ENCODE measurements at places on chromosomes 5 and 9.

DNA sequence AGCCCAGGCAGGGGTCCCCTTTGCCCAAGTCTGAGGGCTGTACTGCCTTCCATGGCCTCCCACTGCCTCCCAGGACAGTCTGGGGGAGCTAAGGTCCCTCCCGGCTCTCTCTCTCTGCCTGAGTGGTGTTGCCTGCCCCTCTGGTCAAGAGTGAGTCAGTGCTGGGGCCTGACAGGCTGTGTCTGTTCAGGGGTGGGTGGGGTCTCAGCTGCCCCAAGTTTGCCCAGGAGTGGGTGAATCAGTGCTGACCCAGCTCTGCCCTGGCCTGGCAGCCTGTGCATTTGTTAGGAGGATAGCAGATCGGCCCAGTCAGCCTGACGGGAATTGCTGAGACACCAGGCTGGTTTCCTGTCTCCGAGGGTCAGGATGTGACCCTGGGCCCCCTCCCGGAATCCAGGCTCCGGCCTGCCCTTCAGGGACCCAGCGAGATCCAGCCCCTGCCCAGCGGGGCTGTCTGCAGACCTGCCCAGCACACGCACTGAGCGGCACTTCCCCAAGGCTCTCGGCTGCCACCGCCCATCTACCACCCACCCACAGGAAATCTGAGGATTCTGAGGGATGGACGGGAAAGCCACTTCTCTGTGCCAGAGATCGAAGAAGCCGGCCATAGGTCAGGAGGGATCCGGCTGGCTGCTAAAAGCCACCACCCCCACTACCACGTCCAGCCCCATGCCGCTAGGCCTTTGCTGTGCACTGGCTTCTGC, 15.9 kb downstream of the ENG start:
- H3K4me1 ChIP-seq = no peaks in the 10 kb centered on the region
- H3K27me3 ChIP-seq = no peaks in the 10 kb centered on the region
- H3K4me3 ChIP-seq = no peak overlapping the region
- H3K36me3 ChIP-seq = no peaks in the 10 kb centered on the region

DNA sequence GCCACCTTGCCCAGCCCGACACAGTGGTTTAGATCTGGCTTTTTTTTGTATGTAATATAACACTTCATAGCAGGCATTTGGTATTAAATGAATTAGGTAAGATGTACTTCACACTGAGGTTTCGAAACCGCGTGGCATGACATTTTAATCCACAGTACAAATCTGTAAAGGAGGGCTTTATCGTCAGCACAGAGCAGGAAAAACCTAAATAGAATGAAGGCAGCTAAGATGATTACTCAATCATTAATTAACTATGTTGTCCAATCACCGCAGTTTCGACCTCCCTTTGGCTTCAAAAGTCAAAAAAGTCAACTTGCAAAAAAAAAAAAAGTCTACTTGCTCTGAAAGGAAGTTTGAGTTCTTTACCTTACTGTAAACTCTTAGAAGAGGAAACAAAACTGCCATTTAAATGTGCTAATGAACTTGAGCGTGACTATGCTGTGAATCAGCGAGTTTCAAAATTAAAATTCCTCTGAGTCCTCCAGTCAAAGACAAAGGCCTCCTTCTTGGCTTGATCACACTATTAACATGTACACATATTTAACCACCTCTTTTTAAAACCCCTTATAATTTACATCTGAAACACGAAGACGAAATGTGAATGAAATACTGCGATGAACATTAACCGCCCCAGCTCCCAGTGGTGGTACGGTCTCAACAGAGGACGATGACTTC, 698 bp upstream of the SEC24A start:
- H3K27ac ChIP-seq = peak overlapping the region; percentile 85
- peak overlapping the region; percentile 94 for H3K4me3 ChIP-seq
- peaks cover 27% of the 10 kb centered on the region for H3K4me1 ChIP-seq
- H3K27me3 ChIP-seq = no peaks in the 10 kb centered on the region
- no peak for DNase-seq

GRCh38 chr5:59246145-59246869, 647.2 kb downstream of the PDE4D start:
- no peak for DNase-seq
- no peaks in the 10 kb centered on the region for H3K27me3 ChIP-seq
- no peak overlapping the region for H3K27ac ChIP-seq
- H3K4me1 ChIP-seq = no peaks in the 10 kb centered on the region
- no peak overlapping the region for H3K4me3 ChIP-seq
- no peaks in the 10 kb centered on the region for H3K36me3 ChIP-seq

- no peaks in the 10 kb centered on the region for H3K36me3 ChIP-seq
- no peaks in the 10 kb centered on the region for H3K4me1 ChIP-seq
- H3K27me3 ChIP-seq = no peaks in the 10 kb centered on the region
Observed at GRCh38 chr5:9194509-9194908, 351.4 kb downstream of the SEMA5A start.

DNA sequence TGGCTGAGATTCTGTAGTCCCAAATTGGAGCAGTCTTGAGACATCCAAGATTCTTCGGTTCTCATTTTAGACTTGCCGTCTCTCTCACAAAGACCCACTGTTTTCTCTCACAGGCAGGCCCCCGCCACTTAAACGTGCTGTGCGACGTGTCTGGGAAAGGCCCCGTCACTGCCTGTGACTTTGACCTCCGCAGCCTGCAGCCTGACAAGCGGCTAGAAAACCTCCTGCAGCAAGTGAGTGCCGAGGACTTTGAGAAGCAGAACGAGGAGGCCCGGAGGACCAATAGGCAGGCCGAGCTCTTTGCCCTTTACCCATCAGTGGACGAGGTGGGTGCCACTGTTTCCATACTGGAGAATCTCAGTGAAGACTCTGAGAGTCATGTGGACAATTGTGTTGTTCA, 97.2 kb downstream of the DOCK8 start:
- H3K27ac ChIP-seq = no peak overlapping the region
- H3K4me1 ChIP-seq = no peaks in the 10 kb centered on the region
- DNase-seq = no peak
- no peaks in the 10 kb centered on the region for H3K27me3 ChIP-seq
- H3K36me3 ChIP-seq = peaks cover 62% of the 10 kb centered on the region
- H3K4me3 ChIP-seq = no peak overlapping the region

DNA sequence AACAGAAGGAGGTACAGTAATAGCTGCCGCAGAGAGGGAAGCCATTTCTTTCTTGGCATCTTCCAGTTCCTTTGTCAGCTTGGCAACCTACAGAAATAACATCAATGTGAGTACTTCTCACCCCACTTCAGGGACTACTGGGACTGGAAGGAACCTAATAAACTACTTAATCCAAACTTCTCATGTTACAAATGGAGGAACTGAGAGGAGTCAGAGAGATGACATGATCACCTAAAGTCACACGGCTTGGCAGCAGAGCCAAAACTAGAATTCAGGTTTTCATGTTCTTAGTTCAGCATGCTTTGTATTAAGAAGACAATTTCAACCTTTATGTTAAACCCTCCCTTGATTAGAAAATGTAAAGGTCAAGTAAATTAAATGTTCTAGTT, 44.7 kb downstream of the DIAPH1 start:
- H3K27me3 ChIP-seq = no peaks in the 10 kb centered on the region
- DNase-seq = no peak
- H3K4me3 ChIP-seq = no peak overlapping the region
- H3K36me3 ChIP-seq = peaks cover 96% of the 10 kb centered on the region

DNA sequence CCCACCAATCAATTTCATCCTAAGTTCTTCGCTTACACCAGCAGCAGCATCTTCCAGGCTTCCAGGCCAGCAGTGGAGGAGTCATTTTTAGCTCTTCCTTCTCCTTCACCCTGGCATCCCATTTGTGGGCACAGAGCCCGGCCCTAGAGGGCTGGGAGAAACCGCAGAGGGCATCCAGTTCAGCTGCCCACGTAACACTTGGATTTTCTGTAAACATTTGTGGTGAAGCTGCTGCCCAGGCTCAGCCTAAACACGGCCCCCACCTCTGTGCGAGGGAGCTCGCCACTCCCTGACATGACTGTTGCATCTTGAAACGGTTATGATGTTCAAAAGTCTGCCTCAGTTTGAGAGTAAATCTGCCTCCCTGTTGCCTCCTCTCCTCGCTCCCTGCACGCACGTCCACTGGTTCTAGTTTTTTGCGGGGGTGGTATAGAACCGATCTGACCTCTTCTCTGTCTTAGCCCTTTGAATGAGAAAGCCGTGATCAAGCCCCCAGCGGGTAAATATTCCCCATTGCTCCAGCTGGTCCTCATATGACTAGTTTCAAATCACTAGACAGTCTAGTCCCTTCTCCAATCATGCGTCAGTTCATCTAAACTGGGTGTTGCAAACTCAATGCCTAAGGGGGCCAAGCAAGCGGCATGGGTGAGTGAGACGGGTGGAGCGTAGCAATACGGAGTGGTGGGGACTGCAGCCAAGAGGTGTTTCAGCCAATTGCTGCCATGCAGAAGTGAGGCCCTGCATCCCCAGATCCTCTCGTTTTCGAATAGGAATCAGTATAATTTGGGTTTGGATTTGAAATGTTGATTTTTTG, 34.9 kb upstream of the N4BP3 start:
- no peaks in the 10 kb centered on the region for H3K36me3 ChIP-seq
- peaks cover 23% of the 10 kb centered on the region for H3K27me3 ChIP-seq
- no peaks in the 10 kb centered on the region for H3K4me1 ChIP-seq
- no peak for DNase-seq
- no peak overlapping the region for H3K27ac ChIP-seq

GRCh38 chr9:92180669-92181181, 65.5 kb upstream of the SPTLC1 start:
- no peaks in the 10 kb centered on the region for H3K27me3 ChIP-seq
- H3K4me3 ChIP-seq = no peak overlapping the region
- H3K36me3 ChIP-seq = no peaks in the 10 kb centered on the region

- no peak for DNase-seq
- H3K27ac ChIP-seq = no peak overlapping the region
- H3K4me3 ChIP-seq = no peak overlapping the region
- no peaks in the 10 kb centered on the region for H3K27me3 ChIP-seq
Observed at GRCh38 chr9:3036333-3036700, 192.4 kb upstream of the PUM3 start.

DNA sequence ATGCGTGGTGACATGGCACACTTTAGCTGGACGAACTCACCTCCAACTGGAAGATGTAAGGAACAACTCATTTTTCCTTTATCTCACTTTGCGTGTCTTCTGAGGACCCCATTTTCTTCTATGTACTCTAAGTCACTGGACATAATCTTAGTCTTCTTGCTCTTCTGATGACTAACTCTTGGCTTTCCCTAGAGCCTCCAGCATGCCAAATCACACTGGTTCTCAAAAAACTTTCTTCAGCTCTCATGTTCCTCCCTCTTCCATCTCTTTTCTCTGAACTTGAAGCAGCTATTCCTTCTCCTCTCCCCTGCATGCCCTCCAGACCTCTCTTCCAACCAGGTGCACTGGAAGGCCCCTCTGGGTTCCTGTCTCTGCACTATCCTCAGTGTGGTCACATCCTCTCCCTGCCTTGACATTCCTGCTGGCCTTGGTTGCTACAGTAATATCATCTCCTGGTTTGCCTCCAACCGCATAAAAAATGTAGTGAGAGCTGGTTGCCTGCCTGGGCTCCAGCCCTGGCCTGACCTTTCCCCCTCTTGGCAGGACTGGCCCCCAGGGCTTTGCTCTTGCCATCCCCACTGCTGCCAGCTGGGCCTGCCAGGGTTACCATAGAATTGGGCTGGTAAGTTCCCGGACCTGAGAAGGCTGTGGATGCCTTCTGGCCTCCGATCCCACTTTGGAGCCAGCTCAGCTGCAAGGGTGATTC, 44.8 kb upstream of the BNC2 start:
- H3K27ac ChIP-seq = no peak overlapping the region
- no peak overlapping the region for H3K4me3 ChIP-seq
- no peaks in the 10 kb centered on the region for H3K27me3 ChIP-seq

DNA sequence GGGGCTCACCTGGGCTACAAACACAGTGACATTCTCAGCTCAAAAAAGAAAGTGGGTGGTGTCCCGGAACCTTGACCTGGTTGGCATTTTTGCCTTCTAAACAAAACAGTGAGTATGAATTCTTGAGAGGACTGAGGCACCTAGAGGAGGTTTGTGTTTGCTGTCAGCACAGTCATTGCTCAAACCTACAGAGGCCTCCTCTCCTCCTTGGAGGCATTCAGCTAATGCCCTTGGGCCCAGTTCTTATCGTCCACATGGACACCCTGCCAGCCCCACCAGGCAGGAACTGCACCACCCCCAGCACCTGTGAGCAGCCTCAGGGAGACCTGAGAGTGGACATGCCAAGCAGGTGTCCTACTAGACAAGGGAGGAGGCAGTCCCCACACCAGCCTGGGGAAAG, 156.7 kb downstream of the SYK start:
- no peaks in the 10 kb centered on the region for H3K27me3 ChIP-seq
- no peak overlapping the region for H3K4me3 ChIP-seq
- H3K27ac ChIP-seq = no peak overlapping the region
- no peaks in the 10 kb centered on the region for H3K4me1 ChIP-seq

DNA sequence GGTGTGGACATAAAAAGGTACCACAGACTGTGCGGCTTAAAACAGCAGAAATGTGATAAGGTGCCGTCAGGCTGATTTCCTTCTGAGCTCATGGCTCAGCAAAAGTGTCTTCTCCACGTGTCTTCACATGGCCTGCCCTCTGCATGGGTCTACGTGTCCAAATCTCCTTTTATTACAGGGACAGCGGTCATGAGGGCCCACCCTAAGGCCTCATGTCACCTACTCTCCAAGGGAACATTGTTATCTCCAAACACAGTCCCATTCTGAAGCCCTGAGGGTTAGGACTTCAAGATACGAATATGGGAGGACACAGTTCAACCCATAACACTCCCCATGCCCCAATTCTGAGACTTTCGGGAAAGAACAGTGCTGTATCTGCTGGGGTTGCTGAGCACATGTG, 35.2 kb downstream of the COL23A1 start:
- no peak for DNase-seq
- H3K27me3 ChIP-seq = no peaks in the 10 kb centered on the region
- no peak overlapping the region for H3K4me3 ChIP-seq
- H3K27ac ChIP-seq = no peak overlapping the region

- H3K27me3 ChIP-seq = no peaks in the 10 kb centered on the region
- H3K4me3 ChIP-seq = 0 out of 2 replicates have a peak overlapping the region, but pooled peaks have one; percentile 79
- H3K36me3 ChIP-seq = peaks cover 73% of the 10 kb centered on the region
- no peak overlapping the region for H3K27ac ChIP-seq
Observed at GRCh38 chr5:6718718-6719117, 5.5 kb downstream of the TENT4A start.

- H3K27me3 ChIP-seq = no peaks in the 10 kb centered on the region
- no peak overlapping the region for H3K4me3 ChIP-seq
- no peaks in the 10 kb centered on the region for H3K4me1 ChIP-seq
- DNase-seq = no peak
- no peaks in the 10 kb centered on the region for H3K36me3 ChIP-seq
Observed at GRCh38 chr9:92781899-92782298, 17.3 kb upstream of the BICD2 start.

All from DND-41 (cell line).